ENCODE measurements at places on chromosomes 11 and 22. TPM values are rescaled to one million over a fixed set of nuclear protein-coding genes. Genes with fewer than 3 reads are reported as not detected.

NRGN gene
- 17.4 TPM for polyA plus RNA-seq

DNA sequence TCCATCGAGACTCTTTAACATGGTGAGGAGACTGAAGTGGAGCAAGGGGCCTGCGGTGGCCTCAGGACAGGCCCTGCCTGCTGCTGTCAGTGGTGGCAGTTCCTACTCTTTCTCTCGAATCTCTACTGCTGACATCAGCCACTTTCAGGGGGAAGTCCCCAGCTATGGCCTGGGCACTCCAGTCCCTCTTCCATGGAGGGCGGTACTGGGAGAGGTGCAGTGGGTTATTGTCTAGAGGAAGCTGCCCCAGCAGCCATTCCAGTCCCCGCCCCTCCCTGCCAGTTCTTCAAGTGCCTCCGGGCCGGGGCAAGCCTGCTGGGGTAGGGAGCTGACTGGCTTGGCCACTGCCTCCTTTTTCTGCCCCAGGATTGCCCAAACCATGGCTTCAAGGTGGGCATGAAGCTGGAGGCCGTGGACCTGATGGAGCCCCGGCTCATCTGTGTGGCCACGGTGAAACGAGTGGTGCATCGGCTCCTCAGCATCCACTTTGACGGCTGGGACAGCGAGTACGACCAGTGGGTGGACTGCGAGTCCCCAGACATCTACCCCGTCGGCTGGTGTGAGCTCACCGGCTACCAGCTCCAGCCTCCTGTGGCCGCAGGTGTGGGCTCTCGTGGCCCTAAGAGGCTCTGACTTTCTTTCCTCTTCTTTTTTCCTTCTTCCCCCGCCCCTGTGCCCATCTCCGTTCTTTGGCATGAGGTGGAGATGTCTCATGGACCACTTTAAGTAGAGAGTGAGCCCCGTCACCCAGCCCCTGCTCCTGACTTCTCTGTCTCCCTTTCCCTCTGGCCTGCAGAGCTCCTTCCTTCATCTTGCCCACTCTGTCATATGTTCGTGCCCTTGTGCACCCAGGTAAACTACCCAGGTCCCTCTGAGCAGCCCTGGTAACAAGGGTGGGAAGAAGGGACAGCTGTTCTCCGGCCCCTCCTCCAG is 13.7 kb downstream of the CHADL start:
- no peak for DNase-seq

TRIM49 gene
- not detected for polyA plus RNA-seq

SYT8 gene
- 1.1 TPM for polyA plus RNA-seq

ADM gene
- 11.8 TPM for polyA plus RNA-seq

RAB38 gene
- 23.4 TPM for polyA plus RNA-seq

GRCh38 chr11:86292912-86293616 is 9.0 kb upstream of the HIKESHI start:
- DNase-seq = no peak

DEUP1 gene
- 0.56 TPM for polyA plus RNA-seq

Measured in left renal pelvis (tissue), 4 donors.